ENCODE measurements at places on chromosomes 6 and 20. TPM values are rescaled to one million over a fixed set of nuclear protein-coding genes. Genes with fewer than 3 reads are reported as not detected.

DNA sequence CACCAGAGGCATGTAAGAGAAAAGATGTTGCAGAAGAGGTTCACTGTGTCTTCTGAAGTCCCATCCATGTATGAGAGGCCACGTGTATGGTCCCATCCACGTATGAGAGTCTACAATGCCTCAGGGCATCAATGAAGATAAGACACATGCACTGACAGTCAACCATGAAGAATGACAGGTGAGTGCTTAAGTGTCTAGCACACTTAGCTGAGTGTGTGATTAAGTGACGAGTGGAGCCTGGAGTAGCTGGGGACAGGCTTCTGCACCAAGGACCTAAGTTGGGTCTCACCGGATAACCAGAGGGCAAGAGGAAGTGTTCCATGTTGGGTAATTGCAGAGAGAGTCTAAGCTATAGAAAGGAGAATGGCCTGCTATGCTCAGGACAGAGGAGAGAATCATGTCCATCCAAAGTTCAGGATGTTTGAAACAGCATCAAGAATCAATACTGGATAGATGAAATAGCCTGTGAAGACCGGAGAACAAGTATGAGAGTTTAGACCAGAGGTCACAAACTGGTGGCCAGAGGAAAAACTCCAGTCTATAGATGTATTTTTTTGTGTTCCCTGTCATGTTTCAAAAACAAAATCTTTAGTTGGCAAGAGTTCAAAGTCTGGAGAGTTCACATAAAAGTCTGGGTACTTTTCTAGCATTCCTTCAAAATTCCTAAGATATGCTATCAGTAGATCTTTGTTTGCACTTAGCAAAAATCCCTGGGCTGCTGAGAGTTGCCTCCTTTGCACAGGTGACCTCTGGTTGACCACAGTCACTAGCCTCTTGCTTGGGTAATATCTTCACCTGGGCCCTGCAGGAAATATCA, 165.8 kb downstream of the KIF16B start:
- DNase-seq = no peak

DNA sequence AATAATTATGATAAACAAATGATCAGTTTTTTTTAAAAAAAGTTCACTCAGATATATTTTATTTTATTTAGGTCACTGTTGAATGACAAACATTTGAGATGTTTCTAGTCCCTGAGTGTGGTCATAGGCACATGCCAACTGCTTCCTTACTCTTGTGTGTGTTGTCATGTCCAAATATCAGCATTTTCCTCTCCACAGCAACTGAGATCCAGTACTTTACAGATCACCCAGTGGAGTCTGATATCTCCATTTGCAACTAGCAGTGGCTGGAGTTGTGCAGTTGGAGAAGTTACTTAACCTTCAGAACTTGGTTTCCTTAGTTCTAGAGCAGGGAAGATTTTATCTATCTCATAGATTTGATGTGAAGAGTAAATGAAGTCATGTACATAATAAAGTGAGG, 101.3 kb downstream of the MYB start:
- DNase-seq = no peak

The TSHZ2 gene
- 15.9 TPM for polyA plus RNA-seq

The SCGN gene
- 0.34 TPM for polyA plus RNA-seq

DNA sequence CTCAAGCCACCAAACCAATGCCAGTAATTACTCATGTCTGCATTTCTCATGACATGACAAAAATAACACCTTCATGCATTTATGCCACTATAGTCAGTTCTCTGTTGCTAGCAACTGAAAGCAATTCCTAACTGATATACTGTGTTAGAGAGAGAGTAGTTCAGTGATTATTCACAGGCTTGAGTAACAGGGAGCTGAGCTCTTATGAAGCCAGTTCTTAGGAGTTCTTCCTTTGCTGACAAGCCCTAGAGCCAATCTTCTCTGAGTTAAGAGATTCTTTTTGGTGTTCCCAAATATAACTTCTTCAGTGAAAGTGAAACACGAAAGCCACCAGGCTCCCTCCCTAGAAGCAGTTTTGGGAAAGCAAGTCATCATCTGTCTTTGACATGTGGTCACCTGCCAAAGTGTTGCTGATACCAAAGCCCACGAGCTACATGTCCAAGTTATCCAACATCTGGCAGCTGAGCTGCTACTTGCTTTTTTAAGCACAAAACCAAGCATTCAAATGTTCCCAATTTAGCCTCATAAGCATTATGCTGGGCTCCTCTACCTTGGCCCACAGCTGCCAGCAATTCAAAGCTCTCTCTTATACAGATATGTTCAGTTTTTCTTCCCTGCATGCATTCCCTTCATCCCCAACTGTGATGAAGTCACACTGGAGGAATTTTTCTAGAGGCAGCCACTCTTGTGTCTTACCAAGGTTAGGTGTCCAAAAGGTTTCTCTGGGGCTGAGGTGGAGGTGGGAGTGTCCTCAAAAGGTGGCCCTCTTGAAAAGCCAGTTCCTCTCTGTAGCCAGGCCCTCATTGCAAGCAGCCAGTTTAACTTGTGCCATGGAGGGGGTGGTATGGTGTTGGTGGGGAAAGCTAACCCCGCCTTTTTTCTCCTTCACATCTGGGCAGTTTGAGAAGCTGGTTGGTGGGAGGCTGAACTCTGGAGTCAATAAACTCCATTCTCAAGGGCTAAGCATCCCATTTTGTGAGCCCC, 92.7 kb upstream of the ARMC2 start:
- DNase-seq = no peak

The TRIM31 gene
- not detected for polyA plus RNA-seq

Data from renal cortex interstitium (tissue), 15 donors.